Stimulated activated CD4-positive, alpha-beta T cell treated with anti-CD3 and anti-CD28 coated beads, Interleukin-1b, Interleukin-23, amount 100 ng/mL, for 48 hours (primary cell): ENCODE measurements at places on chromosomes 6 and 20.

DNA sequence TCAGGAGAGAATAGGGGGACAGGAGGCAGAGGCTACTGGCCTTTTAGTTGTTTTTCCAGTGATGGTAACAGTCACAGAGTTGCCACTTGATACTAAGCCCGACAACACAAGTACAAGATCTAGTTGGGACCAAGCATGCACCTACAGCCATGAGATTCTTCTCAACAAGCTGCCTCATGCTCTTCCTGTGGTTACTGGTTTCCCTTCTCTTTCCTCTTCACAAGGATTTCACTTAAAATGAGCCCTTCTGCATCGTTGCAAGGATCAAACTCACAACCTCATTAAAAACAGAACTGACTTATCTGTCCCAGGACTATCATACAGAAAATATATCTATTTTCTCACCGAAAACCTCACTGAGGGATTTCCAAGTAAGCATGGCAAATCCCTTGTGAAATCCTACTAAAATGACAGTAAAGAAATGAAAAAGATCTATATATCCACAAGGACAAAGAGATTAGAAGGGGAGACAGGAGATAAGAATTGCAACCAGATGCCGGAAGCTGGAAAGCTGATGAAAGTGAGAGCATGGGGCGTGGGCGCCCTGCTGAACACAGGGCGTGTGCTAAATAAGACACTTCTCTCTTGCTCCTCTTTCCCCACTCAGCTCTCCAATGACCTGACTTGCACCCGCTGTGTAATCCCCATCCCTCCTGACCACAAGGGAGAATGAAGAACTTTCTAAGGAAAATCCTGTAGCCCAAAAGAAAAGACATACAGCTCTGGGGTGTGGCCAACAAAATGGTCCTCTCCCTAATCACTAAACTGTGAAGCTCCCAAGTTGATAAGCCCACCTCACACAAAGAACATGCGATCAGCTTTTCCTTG lies 13.4 kb downstream of the MTFR2 start:
- no peak for DNase-seq

DNA sequence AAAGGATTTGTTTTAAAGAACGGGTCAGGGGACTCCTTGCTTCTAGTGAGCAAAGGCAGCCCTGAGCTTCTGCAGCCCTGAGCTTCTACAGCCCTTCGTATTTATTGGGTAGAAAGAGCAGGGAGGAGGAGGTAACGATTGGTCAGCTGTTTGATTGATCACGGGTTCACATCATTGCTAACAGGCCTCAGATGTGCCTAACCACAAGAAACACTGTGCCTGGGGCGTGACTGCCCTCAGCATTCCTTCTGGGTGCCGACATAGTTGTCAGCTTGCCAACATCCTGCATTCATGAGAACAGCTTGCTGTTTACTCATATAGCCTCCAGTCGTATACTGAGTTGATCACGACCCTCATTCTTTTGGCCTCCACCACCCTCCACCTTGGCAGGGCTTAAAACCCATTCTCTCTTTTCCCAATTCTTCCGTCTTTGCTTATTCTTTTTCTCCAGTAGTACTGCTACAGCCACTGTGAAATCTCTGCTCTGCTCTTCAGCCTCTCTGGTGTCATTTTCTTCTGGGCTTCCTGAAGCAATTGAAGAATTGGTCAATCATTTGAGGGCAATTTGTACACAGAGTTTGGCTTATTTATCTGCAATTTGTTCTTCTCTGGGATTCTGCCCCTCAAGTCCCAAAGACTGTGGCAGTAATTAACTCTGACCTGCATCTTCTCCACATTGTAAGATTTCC lies 25.4 kb upstream of the NOP56 start:
- no peak for DNase-seq

GRCh38 chr20:48394415-48395081 lies 433.3 kb downstream of the PREX1 start:
- no peak for DNase-seq

- DNase-seq = no peak
Observed at GRCh38 chr20:62979876-62980373, 26.8 kb downstream of the BHLHE23 start.

DNA sequence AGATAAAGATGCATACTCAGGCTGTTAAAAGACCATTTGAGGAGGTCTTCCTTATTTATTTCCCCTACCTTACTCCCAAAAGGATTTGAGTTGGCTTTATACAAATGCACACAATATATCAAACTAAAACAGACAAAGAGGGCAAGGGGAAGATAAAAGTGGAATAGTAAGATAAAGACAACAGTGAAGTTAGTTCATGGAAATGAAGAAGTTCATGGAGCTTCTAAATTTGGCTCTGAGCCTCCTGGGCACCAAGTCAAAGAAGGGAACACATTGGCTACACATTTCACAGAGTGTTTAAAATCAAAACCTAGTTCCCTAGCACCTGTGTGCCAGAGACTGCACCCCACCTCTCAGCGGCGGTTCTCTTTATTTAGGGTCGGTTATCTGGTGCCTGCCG lies 25.8 kb upstream of the ARMC2 start:
- no peak for DNase-seq

DNA sequence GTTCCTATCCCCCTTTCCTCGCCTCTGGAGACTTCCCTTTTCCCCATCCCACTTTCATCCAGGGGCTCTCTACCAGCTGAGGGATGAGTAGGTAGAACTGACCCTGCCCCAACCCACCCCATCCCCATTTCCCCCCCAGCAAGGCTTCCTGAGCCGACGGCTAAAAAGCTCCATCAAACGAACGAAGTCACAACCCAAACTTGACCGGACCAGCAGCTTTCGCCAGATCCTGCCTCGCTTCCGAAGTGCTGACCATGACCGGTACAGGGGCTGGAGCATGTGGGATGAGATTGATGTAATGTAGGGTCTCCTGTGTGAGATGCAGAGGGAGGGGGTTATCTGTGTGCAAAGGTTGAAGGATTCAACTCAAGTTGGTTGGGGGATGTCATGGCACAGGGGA lies 12.7 kb downstream of the SYNGAP1 start:
- DNase-seq = no peak

DNA sequence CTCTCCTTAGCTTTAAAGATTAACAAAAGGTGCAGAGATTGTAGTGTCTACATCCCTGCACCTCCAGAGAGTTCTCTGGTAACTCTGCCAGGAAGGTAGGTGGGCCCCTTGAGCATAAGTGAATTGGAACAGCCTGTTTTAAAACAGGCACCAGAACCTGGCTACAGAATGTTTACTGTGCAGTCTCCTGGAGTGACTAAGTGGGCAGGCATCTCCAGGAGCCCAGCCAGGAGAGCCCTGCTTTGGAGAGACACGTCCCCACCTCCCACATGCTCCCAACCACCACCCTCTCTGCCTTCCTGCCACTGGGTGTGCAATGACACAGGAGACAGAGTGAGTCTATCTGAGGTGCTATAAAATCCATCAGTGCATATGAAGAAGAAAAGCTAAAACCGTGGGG lies 110.3 kb upstream of the EYA4 start:
- DNase-seq = no peak

DNA sequence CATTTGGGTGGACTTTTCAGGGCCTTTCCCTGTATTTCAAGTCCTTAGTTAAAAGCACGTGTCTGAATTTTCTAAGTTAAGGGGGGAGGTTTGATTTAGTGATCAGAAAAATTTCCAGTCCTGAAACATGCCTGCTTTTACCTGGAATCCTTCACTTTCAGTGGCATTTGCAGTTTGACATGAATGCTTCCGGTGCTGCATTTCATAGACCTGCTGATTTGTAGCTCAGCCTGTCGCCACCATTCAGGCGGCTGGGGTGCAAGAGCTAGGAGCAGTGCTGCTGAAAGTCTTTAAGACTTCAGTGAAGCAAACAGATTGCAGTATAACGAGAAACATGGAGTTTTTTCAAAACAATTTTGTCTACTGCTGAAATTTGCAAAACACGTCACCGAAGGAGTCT lies 14.0 kb downstream of the RPS6KA2 start:
- DNase-seq = no peak

- DNase-seq = no peak
Observed at GRCh38 chr6:6246544-6246943, 73.9 kb downstream of the F13A1 start.

DNA sequence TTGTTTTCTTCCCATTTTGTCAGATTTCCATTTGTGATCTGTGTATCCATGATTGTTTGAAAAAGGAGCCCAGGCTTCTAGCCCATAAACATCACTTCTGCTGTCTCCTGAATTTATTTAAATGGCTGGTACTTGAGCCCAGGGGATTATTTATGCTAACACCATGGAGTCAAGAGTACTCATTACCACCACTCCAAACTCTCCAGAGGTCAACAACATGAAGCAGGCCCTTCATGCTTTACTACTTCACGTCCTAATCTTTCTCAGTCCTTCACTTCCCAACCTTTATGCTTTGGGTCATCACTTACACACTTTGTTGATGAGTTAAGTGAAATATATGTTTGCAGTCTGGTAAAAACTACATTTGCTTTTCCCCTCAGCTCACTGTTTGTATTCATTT lies 247.8 kb downstream of the BMP2 start:
- no peak for DNase-seq

- no peak for DNase-seq
Observed at GRCh38 chr6:140230282-140230681, 855.8 kb upstream of the CITED2 start.

GRCh38 chr6:42155293-42155692 lies 12.9 kb upstream of the C6orf132 start:
- no peak for DNase-seq

DNA sequence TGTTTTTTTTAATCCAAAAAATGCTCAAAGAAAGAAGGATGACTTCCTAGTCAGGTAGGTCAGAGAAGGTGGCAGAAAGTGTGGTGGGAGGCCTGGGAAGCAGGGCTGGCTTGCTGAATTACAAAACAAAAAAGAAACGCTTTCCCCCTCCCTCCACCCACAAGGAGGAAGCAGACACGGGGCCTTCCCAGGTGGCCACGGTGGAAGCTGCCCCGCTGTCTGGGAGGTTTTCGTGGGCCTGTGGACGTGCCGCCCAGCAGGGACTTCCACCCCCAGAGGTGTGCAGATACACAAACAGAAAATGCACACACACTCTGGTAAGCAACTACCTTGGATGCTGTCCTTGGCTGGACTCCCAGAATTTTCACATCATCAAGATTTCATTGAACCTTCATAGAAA lies 198.2 kb upstream of the CDH4 start:
- DNase-seq = no peak

DNA sequence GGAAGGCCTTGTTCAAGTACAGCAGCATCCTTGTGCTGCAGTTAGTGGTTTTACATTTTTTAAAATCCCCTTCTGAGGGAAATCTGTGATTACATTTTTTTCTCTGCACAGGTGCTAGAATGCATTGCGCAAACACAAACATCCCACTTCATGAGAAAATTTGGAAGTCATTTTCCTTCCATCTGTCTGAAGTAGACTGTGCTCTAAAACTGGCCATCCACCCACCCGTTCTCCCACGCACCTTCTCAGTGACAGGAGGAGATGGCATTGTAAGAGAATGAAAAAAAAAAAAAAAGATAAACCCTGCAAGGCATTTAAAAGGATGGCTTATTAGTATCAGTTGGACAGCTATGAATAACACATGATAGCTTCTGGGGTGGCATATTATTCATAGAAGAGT lies 65.0 kb downstream of the SOBP start:
- DNase-seq = no peak

DNA sequence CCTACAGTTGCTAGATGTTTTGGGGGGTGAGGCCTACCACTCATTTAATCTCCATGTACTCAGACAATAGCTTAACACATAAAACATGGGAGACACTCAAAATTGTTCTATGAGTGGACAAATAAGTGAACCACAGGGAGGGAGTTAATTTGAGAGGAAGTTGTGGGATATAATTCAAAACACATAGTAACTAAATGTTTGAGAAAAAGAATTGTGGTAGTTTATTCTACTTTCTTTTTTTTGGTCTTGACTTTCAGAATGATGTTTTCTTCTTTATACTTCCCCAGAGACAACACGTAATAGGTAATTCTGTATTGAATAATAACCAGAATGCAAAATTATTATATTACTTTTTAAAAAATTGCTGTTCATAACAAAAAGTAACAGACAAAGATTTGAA lies 453.8 kb downstream of the RFPL4B start:
- no peak for DNase-seq

DNA sequence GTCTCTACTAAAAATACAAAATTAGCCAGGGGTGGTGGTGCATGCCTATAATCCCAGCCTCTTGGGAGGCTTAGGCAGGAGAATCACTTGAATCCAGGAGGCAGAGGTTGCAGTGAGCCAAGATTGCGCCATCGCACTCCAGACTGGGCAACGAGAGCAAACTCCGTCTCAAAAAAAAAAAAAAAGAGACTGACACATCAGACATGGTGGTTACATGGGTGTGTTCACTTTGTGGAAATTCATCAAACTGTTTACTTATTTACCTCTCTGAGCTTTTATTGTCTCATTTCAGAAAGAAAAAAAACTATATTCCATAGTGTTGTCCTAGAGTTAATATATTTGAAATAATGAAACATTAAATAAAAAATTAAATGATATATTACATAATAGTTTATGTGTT lies 64.8 kb downstream of the MBOAT1 start:
- DNase-seq = no peak

DNA sequence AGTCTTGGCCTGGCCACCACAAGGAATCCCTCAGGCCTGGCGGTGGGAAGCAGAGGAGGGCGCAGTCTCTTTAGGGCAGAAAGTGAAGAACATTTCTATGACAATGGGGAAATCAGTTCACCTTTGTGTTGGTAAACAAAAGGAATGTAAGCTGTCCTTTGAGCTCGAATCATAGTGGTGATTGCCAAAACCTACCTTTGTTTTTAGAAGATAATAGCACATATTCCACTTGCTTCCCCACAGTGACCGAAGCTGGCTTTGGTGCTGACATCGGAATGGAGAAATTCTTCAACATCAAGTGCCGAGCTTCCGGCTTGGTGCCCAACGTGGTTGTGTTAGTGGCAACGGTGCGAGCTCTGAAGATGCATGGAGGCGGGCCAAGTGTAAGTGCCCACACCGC lies 144.1 kb downstream of the MTHFD1L start:
- no peak for DNase-seq
